ENCODE measurements at places on chromosomes 3 and 15. TPM values are rescaled to one million over a fixed set of nuclear protein-coding genes. Genes with fewer than 3 reads are reported as not detected.

Gene MESP1
- total RNA-seq: not detected

Gene ARHGEF26
- not detected for total RNA-seq

Gene SLC28A2
- total RNA-seq: not detected

Gene TNNC1
- total RNA-seq: 3.7 TPM

Gene GP9
- 3.8 TPM for total RNA-seq

Gene CFAP91
- 2.7 TPM for total RNA-seq

Gene NLGN1
- not detected for total RNA-seq
